Activated CD4-positive, alpha-beta memory T cell treated with anti-CD3 and anti-CD28 coated beads, Interleukin-2, amount 10 ng/mL, durations not matched to agents 7 days and 5 days (primary cell): ENCODE measurements at places on chromosomes 16 and 17.

DNA sequence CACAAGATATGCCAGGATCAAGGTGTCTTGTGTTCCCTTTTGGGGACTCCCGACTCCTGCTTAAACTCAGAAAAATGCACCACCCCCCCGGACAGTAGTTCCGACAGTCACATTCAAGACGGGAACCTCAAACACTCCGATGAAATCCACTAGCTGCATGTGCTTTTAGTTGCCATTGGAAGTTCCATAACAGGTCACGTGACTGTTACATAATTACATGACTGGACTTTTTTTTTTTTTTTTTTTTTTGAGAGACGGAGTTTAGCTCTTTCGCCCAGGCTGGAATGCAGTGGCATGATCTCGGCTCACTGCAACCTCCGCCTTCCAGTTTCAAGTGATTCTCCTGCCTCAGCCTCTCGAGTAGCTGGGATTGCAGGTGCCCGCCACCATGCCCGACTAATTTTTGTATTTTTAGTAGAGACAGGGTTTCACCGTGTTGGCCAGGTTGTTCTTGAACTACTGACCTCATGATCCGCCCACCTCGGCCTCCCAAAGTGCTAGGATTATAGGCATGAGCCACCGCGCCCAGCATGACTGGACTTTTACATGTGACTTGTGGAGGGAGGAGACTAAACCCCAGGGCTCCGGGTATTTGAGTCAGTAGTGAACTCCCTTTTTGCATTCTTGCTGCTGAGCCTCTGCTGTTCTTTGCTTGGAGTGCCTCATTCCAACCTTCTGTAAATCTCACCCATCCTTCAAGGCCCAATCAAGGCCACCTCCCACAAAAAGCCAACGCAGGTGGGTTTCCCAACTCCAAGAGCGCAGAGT, 1.6 kb downstream of the SIRT7 start:
- no peak for DNase-seq

GRCh38 chr16:53142823-53143568, 88.2 kb downstream of the CHD9 start:
- no peak for DNase-seq

DNA sequence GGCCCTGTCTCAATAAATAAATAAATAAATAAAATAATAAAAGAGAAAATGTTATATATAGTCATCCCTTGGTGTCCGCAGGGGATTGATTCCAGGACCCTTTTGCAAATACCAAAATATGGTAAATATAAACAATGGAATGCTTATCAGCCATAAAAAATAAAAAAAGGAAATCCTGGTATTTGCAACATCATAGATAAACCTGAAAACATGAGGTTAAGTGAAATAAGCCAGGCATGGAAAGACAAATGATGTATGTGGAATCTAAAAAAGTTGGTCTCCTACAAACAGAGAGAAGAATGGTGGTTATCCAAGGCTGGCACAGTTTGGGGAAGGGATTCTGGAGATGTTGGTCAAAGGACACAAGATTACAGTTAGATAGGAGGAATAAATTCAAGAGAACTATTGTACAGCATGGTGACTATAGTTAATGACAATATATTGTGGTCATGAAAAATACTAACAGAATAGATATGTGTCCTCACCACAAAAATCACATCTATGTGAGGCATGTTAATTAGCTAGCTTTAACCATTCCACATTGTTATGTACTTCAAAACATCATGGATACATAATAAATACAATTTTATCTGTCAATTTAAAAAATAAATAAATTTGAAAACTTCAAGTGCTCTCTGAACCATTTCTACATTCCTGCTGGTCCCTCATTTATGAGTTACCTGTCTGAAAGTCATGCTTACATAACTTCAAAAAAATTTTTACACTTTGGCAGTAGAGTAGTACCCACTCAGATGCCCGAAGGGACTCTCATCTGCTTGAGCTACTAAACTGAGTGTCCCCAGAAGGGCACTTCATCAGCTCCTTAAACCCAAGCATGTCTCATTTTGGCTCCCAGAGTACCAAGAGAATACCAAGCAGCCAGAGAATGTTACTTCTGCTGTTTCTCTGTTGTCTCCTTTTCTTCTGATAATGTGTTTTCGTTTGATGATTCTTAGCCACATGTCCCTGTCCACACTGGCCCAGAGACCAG, 26.6 kb downstream of the N4BP1 start:
- DNase-seq, result no peak

DNA sequence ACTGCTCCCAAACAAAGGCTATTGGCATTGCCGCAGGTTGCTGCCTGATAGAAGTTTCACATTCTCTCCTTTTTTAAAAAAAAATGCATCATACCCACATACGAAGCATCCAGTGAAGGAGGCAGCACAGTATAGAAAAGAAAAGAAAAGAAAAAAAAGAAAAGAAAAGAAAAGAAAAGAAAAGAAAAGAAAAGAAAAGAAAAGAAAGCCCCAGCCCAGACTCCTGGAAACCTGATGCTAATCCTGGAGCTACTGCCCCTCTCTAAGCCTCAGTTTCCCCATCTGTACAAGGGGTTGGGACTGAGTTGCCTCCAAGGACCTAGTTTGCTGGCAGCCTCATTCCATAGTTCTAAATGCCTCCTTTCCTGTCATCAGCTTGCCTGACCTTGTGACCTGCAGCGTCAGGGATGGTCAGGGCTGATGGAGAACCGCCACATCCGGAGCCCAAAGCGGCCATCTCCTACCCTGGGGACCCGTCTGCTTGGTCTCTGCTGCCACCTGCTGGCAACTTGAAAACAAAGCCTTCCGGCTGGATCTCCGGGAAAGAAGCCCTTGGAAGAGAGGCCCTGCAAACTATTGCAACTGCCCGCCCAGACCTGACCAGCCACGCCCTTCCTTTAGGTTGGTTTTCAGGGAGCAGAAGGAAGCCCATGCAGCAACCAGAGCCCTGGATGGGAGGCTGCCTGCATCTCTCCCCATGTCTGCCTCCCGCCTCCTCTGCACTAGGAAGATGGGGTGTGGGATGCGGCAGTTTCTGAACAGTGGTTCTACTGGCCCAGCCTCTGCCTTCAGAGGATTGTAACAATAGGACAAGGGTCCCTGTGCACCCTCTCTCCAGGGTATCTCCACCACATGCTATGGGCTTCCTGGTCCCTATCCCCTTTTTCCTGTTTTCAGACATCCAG, 13.0 kb downstream of the AIPL1 start:
- DNase-seq, result peak; percentile 77

- peak; percentile 43 for DNase-seq
These were observed 25.6 kb downstream of the IGSF6 start for GRCh38 chr16:21626659-21627277.

- DNase-seq, result no peak
These were observed 1.8 kb upstream of the BCL6B start for GRCh38 chr17:7020894-7021664.

DNA sequence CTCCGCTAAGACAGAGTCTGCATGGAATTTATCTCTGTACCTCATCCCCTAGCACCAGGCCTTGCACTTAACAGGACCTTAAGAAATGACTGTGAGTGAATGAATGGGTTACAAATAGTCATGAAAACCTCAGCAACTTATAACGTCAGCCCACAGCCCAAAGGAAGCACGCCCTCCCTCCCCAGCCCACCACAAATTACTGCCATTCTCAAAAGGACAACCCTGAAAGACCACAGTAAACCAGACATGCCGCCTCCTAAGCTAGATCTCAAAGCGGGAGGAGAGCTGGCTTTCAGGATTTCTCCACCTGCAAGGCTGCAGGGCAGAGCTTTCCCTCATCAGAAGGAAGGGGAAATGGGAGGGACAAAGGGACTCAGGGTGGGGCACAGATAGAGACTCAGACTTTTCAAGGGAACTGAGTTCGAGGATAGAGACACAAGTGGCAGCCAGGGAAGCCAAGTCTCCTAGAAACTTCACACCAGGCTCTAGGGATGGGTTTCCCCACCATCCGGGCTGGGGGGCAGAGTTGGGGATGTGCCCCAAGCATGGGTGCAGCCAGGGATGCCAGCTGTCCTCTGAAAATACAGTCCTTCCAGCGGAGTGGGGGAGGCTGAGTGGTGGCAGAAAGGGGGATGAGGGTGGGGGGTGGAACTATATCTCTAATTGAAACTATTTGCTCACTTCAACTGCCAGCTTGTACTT, 56.7 kb downstream of the PLXDC1 start:
- DNase-seq, result peak; percentile 73

DNA sequence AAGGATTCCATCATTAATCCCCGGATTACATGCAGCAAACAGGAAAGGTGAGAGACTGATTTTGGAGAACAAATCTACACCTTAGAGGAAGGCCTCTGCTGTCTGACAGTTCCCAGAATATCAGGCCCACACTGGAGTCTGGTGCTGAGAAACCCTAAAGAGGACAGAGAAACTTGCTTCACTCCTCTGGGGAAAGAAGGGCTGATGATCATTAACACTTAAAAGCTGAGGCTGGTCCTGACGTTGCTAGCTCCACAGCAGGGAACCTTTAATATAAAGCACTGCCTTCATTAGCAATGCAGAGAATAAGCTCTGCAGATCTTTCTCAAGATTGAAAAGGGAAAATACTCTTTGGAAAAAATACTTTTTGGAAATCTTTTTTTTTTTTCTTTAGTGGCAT, 1472.4 kb upstream of the GOT2 start:
- no peak for DNase-seq

DNA sequence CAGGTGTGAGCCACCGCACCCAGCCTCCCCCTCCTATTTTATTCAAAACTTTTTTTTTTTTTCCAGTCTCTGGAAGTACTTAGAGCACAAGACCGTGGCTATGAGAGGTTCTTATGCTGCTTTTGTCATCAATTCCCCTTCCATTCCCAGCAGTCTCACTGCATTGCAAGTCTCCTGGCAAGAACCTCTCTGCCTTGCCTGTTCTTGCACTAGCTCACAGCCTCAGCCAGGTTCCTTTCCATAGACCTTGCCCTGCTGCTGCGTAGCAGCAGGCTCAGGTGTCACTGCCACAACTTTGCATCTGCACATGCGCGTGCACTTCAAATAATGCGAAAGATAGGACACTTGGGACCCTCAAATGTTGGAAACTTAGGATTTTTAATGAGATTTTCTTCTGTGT, 15.6 kb downstream of the ATP6V0A1 start:
- no peak for DNase-seq

DNA sequence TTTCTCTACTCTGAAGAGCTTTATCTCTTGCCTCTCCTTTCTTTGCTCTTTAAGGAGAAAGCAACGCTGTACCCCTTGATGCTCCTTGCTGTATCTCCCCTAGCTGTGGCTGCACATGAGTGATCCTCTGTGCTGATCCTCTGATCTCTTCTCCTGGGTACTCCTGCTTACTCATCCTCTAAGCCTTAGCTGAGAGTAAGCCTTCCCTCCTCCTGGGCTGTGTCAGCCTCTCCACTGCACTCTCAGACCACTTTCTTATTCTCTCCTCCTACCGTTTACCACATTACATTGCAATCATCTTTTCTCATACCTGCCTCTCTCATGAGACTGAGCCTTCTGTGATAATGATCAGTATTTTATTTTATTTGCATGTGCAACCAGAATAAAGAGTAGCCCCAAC, 25.1 kb downstream of the SOX9 start:
- DNase-seq, result no peak

DNA sequence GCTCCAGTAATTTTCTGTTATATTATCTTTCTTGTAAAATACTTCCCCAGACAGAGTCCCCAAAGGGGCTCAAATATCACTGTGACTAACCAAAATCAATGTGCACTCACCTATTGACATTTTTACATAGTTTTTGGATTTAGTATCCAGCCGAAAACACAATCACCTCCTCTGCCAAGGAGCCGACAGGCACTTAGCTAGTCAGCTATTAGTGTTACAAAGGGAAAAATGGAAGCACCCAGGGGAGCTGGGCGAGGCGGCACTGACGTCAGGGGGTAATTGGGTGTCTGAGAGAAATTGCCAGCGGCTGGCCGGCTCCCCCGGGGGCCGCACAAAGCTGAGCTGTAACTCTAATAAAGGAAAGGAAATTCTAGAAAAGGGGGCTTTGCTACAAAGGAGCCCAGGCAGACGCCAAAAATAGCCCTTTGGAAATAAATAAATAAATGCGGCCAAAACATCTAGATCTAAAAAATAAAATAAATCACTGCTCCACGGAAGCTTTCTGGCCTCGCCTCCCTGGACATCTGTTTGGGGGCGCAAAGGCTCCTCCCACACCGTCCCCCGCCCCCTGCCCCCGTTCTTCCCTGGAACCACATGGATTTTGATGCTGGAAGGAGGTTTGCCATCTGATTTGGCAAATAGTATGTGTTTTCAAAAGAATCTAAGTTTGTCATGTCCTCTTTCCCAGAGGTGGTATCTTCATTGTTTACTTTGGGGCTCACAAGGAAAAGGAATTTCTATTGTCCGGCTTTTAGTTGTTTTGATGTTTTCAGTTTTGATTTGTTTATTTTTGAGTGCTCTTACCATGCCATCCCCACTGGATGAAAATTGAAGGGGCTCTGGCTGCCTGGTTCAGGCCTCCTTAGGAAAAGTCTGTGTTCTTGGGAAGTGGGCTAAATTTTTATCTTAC, 156.7 kb downstream of the ZNF423 start:
- no peak for DNase-seq
